Stimulated activated CD4-positive, alpha-beta T cell treated with anti-CD3 and anti-CD28 coated beads, Interleukin-15, amount 100 ng/mL, for 48 hours (primary cell): ENCODE measurements at places on chromosomes 5 and 9.

GRCh38 chr5:176389135-176390123 lies 878 bp downstream of the HIGD2A start:
- DNase-seq = no peak

DNA sequence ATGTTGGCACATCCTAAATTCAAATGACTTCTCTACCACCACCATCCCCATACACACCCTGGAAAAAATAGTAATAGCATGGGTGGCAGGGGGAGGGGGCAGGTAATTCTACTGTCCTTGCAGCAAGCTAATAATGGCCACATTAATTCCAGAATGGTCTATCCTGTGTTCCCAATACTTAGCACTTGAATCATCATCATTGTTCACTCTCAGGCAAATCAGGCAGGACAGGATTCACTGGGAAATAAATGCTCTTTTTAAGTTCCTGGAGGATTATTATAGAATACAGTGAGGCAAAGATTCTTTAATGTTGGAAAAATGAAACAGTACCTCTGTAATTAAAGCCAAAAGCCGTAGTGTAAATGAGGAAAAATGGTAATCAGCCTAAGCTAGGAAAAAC lies 254.5 kb downstream of the ARRDC3 start:
- no peak for DNase-seq

GRCh38 chr9:109739760-109740159 lies 40.2 kb upstream of the PALM2AKAP2 start:
- no peak for DNase-seq

DNA sequence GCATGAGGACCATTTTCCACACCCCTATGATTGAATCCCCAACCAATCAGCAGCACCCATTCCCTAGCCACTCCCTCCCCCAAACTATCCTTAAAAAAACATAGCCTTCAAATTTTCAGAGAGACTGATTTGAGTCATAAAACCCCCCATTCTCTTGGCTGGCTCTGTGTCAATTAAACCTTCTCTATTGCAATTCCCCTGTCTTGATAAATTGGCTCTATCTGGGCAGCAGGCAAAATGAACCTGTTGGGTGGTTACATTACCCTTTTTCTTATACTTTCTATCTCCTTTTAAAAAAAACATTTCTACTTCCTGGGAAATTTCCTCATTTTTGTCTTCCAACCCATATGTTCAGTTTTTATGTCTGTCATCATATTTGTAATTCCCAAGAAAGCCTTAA lies 220.2 kb downstream of the PDZD2 start:
- DNase-seq = no peak
